ENCODE measurements at places on chromosomes 4 and X.

DNA sequence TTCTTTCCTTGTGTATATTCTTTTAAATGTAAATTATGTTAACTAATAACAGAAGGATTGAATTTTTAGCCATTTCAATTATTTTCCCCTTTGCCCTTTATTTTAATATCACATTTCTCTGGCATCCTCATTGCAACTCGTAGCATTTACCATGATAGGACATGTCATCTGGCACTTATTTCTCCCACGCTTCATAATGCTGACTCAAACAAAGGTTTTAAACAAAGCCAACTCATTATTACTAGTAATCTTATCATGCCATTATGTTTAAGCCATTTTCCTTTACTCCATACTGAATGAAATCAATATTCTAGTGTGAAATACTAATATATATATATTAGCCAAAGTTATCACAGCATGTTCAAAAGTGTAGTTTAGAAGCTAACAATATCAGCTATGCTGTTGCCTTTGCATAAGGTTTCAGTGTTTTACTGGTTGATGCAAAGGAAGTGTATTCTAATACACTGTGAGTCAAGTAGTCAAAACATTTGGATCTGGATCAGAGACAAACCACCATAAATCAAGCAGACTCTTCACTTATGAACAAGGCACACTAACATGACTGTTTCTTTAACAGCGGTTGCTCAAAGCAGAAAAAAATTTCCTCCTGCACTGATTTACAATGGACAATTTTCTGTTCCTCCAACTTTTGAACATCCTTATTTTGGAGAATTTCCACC lies 281.6 kb downstream of the SLC7A11 start:
- peak; percentile 42 for DNase-seq

DNA sequence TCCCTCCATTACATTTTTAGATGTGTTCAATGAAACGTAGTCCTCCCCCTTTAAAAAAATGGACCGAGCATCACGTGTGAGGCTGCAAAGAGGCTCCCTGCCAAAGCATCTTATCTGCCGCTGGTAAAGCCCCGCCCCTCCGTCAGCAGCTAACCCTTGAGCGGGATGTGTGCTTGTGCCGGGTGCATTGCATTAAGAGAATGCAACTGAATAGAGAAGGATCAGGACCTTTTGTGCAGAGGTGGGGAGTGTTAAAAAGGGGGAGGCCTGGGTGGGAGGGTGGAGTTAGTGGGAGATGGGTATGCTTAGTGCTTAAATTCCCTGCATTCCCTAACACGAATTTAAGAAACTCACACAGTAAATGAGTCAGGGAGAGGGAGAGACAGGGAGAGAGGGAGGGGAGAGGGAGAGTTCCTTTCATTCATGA lies 66.0 kb downstream of the TBL1X start:
- DNase-seq, result peak; percentile 92

GRCh38 chr4:159677521-159677920 lies 574.6 kb downstream of the RAPGEF2 start:
- DNase-seq, result no peak

DNA sequence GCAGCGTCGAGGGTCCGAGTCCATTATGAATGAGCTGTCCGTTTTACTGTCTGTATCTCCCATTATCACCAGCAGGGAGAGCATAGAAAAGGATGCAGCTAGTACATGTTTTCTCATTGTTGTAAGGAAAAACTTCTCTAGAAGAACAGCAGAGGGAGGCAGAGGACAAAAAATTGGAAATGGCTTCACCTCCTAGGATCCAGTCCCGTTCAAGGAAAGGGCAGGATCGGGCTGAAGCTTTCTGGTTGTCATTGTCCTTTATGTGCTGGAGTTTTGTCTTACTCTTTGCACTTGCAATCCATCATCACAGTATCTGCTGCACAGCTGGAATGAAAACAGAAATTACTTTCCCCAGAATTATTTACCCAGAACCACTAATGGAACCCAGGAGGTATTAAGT lies 14.7 kb downstream of the NDP start:
- peak; percentile 80 for DNase-seq

GRCh38 chrX:118730500-118731247 lies 3.3 kb downstream of the IL13RA1 start:
- DNase-seq, result peak; percentile 80

- DNase-seq, result no peak
These were observed 125.1 kb downstream of the WDFY3 start for GRCh38 chr4:84841435-84841834.

GRCh38 chrX:77622233-77622632 lies 163.8 kb downstream of the ATRX start:
- no peak for DNase-seq

GRCh38 chr4:834368-835147 lies 8.6 kb upstream of the CPLX1 start:
- no peak for DNase-seq

- no peak for DNase-seq
These were observed 730.8 kb upstream of the NDST4 start for GRCh38 chr4:115844180-115844579.

GRCh38 chr4:47219586-47219985 lies 188.2 kb downstream of the GABRB1 start:
- no peak for DNase-seq

- no peak for DNase-seq
These were observed 81.5 kb downstream of the CLCN5 start for GRCh38 chrX:50003927-50004326.

DNA sequence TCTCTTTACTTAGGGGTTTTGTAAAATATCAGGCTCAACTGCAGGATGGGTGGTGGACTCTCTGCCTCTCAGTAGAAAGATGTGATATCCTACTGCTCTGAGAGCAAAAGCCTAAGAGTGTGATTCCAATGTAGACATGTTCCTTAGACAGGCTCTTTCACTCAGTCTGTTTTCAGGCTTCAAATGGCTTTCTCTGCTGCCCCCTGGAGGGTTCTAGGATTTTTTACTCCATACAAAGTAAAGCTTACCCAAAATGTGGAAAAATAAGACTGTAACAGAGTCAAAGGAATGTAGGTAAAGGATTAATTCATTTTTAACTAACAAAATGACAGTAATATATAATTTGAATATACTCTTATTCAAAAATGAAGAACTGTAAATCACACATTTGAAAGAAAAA lies 32.1 kb downstream of the ZGRF1 start:
- DNase-seq, result peak; percentile 63

DNA sequence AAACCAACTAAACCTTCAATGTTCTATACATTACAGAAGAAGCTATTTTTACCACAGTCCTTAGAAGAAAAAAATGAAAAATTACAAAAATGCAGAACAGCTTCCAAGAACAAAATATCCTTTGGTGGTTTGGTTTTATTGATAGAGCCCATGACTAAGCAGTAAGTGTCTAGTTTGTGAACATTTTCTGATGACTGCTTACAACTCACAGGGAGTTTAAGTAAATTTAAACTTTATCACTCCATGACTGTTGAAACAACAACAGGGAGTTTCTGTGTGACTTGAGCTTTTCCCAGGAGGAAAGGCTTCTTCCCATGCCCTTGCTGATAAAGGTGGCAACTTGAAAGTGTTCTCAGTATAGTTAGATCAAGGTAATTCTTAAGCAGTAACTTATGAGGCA lies 2.9 kb downstream of the PF4 start:
- peak; percentile 74 for DNase-seq

DNA sequence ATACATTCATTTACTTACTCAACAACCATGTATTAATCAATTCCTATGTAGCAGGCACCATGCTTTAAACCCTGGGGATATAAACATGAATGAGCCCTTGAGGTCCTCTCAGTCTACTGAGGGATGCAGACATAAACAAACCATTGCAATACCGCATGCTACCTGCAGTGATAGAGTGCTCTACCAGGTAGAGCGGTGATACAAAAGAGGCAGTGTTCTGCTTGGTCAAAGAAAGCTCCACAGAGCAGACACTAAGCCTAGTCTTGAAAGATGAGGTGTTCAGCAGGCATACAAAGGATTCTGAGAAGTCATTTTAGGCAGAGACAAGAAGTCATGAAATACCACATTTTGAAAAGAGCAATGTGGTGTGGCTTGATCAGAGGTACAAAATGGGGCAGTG lies 26.9 kb upstream of the AMOT start:
- no peak for DNase-seq

GRCh38 chr4:70511365-70511764 lies 7.0 kb upstream of the AMTN start:
- DNase-seq, result no peak

DNA sequence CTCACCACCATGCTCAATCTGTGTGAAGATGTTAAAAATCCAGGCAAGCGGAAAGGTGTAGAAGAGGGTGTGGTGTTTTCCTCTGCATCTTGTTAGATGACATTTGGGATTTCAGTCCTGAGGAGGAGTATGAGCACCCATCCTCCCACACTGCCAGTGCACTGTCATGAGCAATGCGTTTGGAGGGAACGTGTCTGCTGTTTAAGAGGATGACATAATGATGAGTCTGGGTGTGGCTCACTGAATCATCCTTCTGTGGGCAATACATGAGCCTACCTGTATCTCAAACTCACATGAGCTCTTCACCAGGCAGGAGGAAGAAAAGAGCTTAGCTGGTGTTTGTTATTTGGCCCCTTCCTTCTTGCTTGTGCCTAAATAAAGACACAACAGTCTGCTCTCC lies 67.9 kb upstream of the ARX start:
- no peak for DNase-seq

DNA sequence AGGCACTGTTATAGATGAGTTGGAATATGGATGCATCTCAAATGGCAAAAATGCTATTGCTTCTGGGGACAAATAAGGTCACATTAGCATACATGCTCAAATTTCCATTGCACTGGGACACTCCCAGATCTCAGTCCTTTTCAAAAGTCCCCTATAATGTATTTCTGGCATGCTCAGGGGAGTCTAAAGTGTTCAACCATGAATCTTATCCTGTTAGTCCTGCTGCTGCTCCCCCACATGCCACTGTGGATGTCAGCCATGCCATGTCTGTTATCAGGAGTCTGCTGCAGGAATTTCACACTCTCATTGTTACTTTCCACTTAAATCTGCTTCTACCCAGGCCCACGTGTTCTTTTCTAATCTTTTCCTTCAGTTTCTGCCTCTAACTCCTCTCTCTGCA lies 1000.6 kb downstream of the CCSER1 start:
- no peak for DNase-seq

GRCh38 chrX:137031517-137032340 lies 2.1 kb downstream of the GPR101 start:
- peak; percentile 35 for DNase-seq

- DNase-seq, result no peak
These were observed 39.7 kb downstream of the CORIN start for GRCh38 chr4:47798165-47798564.

GRCh38 chrX:55111578-55112254 lies 22.9 kb downstream of the PAGE2 start:
- no peak for DNase-seq

GRCh38 chr4:76780781-76781697 lies 116.9 kb downstream of the SOWAHB start:
- DNase-seq, result peak; percentile 79

GRCh38 chr4:25916870-25917269 lies 2.9 kb downstream of the SMIM20 start:
- no peak for DNase-seq

- no peak for DNase-seq
These were observed 386.0 kb downstream of the TLL1 start for GRCh38 chr4:166259081-166259480.

GRCh38 chrX:154304846-154305245 lies 9.3 kb downstream of the TKTL1 start:
- DNase-seq, result no peak

- no peak for DNase-seq
These were observed 151.2 kb downstream of the SPATA18 start for GRCh38 chr4:52202251-52202779.

DNA sequence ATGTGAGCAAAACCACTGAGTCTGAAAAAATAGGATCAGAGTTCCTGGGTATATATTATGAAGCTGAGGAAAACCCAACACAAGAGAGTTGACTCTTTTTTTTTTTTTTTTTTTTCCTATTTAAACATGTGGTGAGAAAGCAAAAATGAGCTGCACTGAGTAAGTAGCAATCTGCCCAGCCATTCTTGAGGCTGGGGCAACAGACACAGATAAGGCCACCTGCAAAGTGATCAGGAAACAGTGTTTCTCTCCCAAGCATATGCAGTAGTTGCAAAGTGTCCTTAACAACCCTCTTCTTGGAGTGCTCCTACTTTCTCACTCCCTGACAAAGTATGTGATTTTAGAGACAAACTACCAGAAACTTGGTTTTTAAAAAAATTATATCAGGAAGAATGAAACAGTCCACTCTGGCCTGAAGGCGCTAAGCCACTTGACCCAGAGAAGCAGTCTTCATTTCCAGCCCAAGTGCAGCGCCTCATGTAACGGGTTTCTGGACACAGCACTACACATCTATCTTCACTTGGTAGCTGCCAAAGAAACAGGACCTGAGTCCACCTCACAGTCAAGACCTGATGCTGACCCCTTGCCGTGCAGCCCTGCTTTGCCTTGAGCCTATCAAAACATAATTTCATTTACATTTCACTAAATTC lies 124.6 kb upstream of the MAP3K15 start:
- DNase-seq, result no peak

DNA sequence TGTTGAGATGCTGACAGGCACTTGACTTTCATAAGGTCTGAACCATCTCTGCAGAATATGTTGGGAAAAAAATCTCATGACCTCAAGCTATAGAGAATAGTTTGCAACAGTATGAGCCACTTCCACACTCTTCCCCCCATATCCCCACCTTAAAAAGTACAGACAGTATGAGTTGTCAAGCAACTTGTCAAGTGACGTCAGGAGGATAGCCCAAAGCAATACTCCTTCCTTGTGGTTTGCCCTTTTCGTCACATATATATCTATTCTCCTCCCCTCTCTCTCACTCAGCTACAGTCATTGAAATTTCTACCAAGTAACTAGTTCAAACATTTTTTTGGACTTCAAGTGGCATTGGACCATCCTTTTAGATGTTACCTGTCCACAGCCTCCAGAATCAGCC lies 67.7 kb downstream of the MCF2 start:
- DNase-seq, result no peak

DNA sequence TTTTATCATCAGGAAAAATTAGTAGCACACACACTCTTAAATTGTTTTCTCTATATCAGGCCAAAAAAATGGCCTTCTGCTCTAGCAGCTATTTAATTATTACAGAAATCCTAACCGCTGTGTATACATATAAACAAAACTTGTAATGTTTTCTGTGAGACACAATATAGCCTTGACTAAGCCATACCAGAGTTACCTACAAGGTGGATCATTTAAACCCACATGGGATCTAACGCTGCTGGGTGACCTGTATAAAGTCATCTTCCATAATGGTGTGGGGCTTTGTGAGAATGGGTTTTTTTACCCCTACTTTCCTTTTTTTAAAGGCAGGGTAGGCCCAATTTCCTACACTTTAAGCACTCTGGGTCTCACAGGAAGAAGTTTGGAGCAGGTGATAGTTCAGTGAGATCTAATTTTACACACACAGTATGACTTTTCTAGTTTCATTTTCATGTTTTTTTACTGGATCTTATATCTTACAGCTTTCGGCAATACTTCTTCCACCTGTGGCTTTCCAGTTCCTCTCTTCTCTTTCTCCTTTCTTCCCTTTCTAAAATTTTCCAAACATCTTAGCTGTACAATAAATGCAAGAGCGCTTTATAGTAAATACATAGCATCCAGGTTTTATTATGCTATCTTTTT lies 66.9 kb upstream of the MMAA start:
- no peak for DNase-seq

- peak; percentile 76 for DNase-seq
These were observed 57.9 kb downstream of the CLDN22 start for GRCh38 chr4:183261953-183262775.

- peak; percentile 37 for DNase-seq
These were observed 1.2 kb downstream of the PRPS1 start for GRCh38 chrX:107629540-107629909.

Data from AG10803 (cell line).